ENCODE measurements at places on chromosomes 2 and 18.

DNA sequence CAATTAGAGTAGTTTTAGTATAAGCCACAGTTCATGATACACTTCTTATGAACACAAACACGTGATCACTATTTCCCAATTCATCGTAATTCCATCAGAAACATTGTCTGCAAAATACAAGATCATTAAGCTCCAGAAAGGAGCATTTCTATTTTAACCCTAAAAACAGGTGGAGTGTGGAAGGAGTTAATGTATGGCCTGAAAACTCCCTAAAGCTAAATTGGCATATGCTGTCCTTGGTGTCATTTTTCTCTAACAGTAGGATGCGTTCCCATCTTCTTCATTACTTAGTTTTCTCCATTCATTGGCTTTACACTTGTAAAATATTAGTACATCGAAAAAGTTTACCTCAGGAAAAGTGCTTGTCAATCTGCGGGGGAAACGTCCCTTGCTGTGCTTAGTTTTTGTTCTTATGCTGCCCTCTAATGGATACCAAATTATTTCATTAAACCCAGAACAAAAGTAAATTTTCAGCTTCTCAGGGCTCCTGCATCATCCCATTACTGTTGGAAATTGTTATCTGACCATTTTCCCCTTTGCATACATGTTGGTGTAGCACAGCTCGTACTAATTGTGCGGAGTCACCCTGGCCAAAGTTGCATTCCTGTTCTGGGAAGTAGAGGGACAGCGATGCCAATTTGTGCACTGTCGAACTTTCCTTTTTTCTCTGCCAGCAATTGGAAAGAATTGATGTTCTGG, 153.4 kb downstream of the GPD2 start:
- DNase-seq, result no peak

DNA sequence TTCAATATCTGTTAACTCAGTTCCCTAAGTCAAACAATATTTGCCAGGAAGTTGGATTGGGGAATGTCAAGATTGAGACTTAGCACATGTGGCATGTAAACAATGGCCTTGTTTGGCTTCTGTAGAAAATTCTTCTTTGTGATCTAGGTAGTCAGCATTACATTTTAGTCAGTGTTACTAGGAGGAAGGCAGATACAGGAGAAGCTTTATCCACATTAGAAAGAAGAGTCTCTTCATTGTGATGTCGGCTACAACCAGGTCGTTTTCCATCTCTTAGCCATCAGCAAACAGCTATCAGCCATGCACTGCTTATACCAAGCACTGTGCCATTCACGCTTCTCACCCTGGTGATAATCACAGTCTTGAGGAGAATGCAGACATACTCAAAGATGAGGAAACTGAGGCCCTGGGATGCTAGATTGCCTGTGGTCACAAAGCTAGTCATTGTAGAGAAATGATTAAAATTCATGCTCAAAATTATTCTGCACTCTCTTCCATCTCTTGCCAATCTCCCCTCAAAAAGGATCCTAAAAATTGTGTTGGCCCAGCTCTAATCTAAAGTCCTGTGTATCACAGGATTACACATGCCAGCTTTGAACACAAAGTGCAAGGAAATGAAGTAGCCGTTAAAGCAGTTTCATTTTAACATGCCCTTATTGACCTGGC, 3.2 kb downstream of the GALNT5 start:
- DNase-seq, result no peak

GRCh38 chr2:169540146-169540545, 30.6 kb downstream of the KLHL41 start:
- DNase-seq, result no peak

- DNase-seq, result no peak
These were observed 121.5 kb downstream of the GCA start for GRCh38 chr2:162465430-162465829.

- DNase-seq, result no peak
These were observed 457.9 kb downstream of the PIK3C3 start for GRCh38 chr18:42412896-42413295.

DNA sequence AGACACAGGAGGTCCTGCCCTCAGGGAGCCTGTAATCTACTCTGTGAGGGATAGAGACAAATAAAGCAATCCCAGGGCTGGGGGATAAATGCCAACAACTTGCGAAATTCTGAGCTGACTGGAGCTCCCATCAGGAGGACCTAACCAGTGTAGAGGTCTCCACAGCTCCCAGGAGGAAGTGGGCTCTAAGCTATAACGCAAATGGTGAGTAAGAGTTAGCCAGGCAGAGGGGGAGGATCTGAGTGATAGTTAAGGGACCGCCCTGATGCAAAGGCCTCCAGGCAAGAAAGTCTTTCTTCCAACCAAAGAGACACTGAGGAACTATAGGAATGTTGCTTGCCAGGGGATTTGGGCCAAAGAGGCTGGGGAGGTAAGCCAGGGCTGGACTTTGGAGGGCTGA, 16.0 kb upstream of the ZNF532 start:
- DNase-seq, result no peak

DNA sequence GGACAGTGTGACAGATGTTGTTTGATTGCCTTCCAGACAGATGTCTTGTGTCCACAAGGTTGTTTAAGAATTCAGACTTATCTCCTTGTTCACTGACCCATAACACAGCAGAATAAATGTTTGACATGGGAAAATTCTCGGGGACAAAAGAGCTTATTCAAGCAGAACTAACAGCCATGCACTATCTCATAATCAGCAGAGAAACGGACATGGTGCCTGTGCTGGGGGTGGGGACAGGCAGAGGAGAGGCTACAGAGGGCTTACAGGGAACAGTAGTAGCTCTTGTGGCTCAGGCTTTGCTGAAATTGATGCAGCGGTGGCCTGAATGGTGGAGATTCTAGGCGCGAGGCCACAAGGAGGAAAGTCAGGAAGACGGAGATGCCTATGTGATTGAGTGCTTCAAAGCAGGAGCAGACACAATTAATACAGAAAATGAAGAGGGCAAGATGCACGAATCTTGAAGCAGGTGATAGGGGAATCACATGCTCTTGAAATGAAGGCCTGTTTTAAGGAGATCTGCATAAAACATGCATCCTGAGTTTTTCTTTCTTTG, 62.0 kb upstream of the CAB39 start:
- no peak for DNase-seq

DNA sequence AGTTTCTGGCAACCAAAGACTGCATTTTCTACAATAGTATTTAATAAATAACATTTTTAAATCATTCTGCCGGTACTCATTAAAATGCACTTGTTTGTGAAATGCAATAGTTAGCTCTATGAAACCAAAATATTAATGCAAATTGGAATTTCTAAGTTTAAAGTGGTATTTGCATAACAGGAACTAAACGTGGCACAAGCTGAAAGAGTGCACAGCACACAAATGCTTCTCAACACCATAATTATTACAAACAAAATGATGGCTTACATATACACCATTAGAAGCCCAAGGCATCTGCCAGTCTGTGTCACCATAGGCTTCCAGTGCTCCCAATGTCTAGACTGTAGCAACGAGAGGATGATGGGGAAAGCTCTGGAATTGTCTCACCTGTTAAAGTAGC, 280.5 kb downstream of the TCF4 start:
- no peak for DNase-seq

DNA sequence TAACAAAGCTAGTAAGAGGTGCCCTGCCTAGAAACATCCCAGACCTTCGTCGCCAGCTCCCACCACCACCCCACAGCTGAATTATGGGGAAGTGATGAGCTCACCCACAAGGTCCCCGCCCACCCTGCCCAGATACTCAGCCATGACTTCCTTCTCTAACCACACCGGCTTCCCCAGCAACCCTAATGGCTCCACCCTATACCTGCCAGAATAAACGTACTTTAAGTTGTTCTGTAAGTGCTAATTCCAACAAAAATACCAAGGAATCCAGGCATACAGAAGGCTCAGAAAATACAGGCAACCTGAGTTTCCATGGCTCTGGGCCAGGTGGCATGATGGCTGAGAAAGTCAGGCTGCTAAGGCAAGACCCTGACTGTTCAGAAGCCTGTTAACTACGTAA, 39.1 kb downstream of the TMEM163 start:
- no peak for DNase-seq
